ENCODE measurements at places on chromosomes 6 and 20.
A peak's percentile ranks its signal among the peaks of the same experiment; 100 is the strongest.

DNA sequence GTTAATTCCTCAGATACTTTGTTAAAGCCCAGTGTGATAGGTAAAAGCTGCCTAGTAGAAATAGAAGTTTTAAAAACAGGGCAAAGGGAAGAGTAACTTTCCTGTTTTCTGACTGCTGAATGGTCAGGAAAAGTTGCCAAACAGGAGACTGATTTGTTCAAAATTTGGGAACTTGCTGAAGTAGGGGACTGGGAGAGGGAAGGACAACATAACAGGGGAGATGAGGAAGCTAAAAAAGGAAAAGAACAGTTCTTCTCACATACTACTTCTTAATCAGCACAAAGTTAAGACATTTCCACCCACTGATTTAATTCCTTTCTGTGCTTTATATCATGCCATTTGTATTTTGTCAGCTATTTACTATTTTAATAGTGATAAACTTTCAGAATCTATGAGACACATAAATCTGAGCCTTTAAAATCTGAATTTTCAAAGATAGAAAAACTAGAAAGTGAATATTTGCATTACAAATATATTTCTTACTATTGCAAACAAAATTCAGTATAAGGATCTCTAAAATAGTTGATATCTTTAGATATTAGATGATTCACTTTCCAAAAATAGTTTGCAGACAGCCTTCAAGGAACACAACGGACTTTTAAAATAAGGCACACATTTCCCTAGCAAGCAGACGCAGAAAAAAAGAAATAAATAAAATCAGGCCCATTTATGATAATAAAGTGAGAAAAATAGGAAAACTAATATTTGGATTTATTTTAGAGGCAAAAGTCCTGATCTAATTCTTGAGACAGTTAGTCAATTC lies 36.9 kb upstream of the SLC16A10 start:
- no peak for DNase-seq

DNA sequence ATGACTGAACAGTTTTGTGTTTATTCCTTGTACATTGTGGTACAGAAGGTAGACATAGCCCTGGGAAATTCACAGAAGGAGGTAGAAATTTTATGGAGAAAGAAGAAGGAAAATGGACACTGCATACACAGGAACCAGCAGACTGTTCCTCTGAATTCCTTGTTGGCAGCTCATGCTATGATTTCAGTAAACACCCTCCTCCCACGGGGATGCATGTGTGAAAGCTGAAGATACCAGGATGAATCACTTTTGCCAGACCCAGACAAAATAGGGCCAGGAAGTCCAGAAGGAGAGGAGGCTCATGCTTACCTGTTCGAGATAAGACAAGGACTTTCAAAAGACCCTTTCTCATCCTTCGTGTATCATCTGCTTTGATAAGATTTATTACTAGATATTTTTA lies 110.3 kb upstream of the GGTLC1 start:
- no peak for DNase-seq

GRCh38 chr20:44388466-44389023 lies 33.0 kb downstream of the HNF4A start:
- peak; percentile 75 for DNase-seq

GRCh38 chr6:7295916-7296315 lies 17.1 kb downstream of the SSR1 start:
- DNase-seq, result no peak

DNA sequence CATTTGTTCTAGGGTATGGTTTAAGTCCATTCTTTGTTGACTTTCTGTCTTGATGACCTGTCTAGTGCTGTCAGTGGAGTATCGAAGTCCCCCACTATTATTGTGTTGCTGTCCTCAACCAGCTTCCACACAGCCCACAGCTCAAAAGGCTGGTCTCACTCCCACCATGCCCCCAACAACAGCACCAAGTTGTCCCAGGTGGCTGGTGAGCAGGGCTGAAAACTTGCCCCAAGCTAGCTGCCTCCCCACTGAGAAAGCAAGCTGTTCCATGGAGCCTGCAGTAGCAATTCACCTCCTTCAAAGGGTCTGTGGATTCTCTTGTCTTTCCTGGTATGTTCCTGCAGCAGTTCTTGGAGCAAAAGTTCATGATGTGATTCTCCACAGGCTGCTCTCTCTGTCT lies 221.0 kb downstream of the SYNDIG1 start:
- no peak for DNase-seq

GRCh38 chr6:44044154-44044539 lies 83.1 kb downstream of the MRPL14 start:
- DNase-seq, result no peak

- DNase-seq, result no peak
These were observed 2.0 kb downstream of the SRXN1 start for GRCh38 chr20:650954-651353.

DNA sequence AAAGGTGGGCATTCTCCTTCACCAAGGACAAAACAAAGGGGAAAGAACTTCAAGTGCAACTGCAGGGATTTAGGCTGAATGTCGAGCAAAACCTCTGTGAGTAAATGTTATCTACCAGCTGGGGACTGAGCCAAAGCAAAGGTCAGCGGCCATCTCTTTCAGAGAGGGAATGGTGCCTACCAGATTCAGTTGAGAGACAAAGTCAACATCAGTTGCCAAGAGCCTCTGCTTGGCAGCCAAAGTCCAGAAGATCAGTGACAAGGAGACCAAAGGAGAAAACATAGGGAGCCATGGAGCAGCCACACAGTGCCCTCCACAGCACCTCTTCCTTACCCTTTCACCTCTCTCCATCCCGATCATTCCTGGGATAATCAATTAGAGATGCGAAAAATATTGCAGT lies 472.5 kb downstream of the KIF16B start:
- no peak for DNase-seq

- no peak for DNase-seq
These were observed 680.9 kb upstream of the AGPAT4 start for GRCh38 chr6:161954699-161955276.

GRCh38 chr6:118371955-118372354 lies 176.1 kb upstream of the PLN start:
- DNase-seq, result no peak

DNA sequence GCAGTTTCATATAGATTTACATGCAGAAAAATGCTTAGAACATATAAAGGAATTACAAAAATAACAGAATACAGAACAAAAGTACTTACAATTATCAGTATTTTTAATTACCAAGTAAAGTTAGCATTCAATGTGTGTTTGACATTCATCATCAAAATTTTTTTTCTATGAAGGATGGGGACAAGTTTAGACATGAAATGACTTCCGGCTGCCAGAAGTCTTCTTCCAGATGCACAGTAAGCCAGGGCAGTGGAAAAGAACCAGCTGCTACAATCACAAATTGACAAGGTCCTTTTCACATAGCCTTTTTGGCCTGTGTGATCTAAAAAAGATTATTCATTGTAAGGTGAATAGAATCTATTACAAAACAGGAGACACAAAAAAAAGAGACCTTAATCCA lies 73.8 kb downstream of the HUS1B start:
- no peak for DNase-seq

DNA sequence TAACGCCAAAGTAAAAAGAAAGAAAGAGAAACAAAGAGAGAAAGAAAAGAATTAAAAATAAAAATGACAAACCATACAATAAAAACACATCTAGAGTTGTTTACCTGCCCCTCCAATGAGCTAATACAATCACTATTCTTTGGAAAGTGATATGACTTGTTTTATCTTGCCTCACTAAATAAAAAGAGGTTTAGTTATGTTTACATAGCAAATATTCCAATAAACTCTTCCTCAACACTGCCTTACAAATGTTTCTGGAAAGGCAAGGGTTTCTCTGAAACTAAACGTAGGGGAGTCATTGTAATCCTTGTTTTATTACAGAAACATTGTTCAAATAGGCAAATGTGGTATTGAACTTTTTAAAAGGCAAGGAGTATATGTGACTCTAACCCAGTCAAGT lies 396.2 kb downstream of the EPM2A start:
- DNase-seq, result no peak

DNA sequence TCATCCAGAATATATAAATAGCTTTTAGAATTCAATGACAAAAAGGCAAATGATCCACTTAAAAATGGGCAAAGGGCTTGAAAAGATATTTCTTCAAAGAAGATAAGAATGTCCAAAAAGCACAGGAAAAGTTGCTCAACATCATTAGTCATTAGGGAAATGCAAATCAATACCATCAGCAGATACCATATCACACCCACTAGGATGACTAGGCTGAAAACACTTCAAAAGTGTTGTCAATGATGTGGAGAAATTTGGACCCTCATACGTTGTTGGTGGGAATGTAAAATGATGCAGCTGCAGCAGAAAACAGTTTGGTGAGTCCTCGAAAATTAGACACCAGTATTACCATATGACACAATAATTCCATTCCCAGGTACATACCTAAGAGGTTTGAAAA lies 303.6 kb upstream of the SLC35B3 start:
- no peak for DNase-seq

- no peak for DNase-seq
These were observed 2.6 kb upstream of the COL19A1 start for GRCh38 chr6:69863766-69864165.

- DNase-seq, result no peak
These were observed 35.2 kb upstream of the SASH1 start for GRCh38 chr6:148307405-148307804.

- DNase-seq, result no peak
These were observed 95.7 kb upstream of the MYLIP start for GRCh38 chr6:16033214-16033613.

DNA sequence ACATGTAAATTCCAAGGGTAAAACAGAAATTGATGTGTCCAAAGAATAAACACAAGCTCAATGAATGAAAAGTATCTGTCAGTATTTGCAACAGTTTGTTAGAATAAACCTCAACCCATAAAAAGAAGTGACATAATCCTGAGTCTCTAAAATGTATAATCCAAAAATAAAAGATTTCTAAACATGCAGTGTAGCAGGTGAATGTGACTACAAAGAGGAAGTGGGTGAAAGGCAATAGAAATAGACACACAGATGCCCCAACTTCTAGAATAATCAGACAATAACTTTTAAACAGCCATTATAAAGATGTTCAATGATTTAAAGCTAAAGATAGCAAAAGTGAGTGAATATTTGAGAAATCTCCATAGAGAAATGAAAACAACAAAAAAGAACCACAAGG lies 1009.2 kb upstream of the GJE1 start:
- no peak for DNase-seq

DNA sequence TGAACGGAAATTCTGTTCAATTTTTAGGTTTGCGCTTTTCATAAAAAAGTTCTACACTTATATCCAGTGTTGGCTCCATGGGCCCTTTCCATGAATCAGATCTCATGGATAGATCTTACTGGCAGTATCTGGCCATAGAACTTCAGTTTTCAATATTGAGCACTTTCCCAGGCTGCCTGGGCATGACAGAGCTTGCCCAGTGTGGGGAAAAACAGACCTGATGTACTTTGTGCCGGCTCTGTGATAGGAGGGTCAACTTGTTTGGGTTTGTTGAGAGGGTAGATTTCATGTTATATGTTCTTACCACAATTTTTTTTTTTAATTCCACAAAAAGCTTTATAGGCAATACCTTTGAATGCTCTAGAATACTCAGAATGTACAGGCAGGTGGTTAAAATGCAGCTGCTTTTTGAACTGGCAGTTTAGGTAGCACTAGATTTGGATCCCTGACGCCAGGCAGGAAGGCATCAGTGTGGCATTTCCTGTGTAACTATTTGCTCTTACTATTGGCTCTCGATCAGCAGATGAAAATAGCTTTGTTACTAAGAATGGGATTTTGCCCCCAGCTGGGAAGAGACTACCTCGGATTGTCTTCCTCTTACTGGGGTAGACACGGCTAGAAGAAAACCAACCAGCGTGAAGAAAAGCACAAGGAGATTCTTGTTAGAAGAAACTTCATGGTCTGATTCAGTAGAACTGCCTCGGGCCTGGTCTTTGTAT lies 404.9 kb upstream of the SOX4 start:
- no peak for DNase-seq

GRCh38 chr20:56927127-56927526 lies 298.0 kb downstream of the TFAP2C start:
- no peak for DNase-seq

- no peak for DNase-seq
These were observed 55.0 kb downstream of the BCKDHB start for GRCh38 chr6:80161434-80161833.

DNA sequence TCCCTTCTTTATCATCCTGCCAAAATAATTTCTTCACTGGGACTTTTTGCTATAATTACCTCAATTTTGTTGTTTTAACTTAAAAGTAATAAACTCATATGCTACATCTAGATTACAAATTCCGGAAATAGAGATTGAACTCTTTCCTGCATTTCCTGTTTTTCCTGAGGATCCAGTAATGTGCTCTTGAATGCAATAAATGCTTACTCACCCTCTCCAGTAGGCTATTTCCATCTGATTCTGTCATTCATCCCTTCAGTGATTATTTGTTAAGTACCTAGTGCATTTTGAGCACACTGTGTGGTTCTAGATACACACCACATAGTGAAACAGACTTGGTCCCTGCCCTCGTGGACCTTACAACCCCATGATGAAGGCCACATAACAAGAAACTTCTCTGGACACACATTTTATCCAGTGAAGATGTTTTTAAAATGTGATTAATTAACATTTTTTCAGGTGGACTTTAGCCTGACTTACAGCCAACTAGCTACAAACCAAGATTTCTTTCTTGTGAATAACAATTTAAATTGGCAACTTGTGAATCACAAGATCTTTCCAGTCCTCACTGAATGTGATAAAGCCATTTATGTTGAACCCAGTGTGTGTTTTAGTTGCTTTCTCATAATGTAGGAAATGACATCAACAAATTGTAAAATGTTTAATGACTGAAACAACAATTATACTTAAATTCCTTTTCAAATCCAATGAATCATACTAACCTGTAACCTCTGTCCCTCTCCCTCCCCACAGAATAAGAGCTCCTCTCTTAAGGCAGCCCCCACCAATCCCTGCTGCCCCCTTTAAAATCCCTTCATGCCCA lies 272.3 kb downstream of the KHDC1L start:
- no peak for DNase-seq

Data from stimulated activated CD4-positive, alpha-beta T cell treated with anti-CD3 and anti-CD28 coated beads, Interleukin-12 subunit alpha, Interleukin-12 subunit beta, amount 100 ng/mL, for 24 hours (primary cell).